ENCODE measurements at places on chromosomes 13 and 19.
A peak's percentile ranks its signal among the peaks of the same experiment; 100 is the strongest.

- no peak for DNase-seq
Measured at GRCh38 chr13:39417643-39418042, 185.3 kb downstream of the LHFPL6 start.

DNA sequence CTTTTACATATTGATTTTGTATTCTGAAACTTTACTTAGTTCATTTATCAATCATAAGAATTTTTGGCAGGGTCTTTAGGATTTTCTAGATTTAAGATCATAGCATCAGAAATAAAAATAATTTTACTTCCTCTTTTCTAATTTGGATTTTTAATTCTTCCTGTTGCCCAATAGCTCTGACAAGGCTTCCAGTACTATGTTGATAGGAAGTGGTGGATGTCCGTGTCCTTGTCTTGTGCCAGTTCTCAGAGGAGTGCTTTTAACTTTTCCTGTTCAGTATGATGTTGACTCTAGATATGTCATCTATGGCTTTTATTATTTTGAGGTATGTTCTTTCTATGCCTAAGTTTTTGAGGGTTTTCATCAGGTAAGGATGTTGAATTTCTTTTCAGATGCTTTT lies 7.7 kb upstream of the KIR2DL4 start:
- DNase-seq = peak; percentile 77

GRCh38 chr13:50826035-50826434 lies 17.5 kb downstream of the DLEU7 start:
- DNase-seq = no peak

GRCh38 chr13:111877906-111878305 lies 189.0 kb upstream of the SOX1 start:
- DNase-seq = no peak

GRCh38 chr13:83077499-83077898 lies 804.8 kb downstream of the SLITRK1 start:
- DNase-seq = no peak

GRCh38 chr19:10848230-10848856 lies at the start of gene C19orf38:
Gene C19orf38 (plus strand): TSS chr19:10848415. CDS start chr19:10848509, 94 bp downstream.
- peak; percentile 84 for DNase-seq

GRCh38 chr19:17183271-17183761 lies 31.8 kb upstream of the USE1 start:
- DNase-seq = peak; percentile 15

DNA sequence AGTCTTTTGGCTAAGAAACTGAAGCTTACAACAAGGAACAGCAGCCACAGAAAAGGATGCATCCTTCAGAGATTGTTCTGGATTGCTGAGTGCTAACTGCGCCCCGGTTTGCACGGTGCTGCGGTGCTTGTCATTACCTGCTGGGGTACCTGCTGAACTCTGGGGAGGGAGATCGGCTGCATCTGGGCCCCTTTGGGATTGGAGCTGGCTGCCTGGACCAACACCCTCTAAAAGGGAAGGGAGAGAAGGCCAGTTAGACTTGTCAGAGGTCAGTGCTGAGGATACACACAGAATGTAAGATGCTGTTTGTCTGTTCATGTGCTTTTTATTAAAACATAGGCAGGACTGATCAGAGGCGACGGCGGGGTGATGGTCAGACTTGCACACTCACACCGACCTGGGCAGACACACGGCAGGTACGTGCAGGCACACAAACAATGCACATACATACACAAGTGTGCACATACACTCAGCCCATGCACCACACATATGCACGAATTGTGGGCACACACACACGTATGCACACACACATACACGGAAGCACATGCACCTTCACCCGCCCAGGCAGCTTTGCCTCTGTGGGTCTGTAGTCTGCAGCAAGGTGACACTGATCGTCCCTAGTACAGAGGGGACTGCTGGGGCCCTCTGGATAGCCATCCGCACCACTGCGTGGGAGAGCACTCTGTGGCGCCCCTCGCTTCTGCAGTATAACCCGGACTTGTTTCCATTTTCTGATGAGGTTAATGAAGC lies 66.1 kb downstream of the RFX2 start:
- DNase-seq = no peak

GRCh38 chr19:8601796-8602195 lies 8.7 kb downstream of the ADAMTS10 start:
- no peak for DNase-seq

DNA sequence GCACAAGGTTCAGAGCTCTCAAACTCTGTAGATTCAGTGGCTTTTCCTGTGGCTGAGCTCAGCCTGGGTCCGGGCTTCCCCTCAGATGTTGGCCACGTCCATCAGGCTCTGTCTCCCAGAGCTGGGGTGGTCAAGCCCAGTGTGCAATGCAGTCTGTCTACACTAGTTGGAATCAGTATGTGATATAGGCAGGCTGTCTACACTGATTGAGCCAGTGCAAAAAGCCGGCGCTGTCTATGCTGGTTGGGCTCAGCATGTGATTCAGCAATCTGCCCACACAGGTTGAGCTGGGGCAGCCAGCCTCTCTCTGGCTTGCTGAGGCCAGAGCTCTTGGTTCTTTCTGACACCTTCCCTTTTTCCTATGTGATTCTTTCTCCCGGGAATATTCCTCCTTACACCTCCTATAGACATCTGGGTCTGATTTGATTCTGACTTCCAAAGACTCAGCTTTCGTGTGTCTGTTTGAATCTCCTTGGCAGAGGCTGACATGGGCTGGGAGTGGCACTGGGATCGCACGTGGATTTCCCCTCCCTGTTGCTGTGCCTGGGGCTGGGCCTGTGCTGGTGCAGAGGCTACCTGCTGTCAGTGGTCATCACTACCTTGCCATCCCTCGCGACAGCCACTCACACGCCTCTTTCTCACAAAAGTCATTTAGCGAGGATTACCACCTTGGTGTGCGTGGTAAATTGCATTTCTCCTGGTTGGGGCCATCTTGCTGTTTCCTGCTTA lies 9.3 kb downstream of the CHST8 start:
- DNase-seq = no peak

DNA sequence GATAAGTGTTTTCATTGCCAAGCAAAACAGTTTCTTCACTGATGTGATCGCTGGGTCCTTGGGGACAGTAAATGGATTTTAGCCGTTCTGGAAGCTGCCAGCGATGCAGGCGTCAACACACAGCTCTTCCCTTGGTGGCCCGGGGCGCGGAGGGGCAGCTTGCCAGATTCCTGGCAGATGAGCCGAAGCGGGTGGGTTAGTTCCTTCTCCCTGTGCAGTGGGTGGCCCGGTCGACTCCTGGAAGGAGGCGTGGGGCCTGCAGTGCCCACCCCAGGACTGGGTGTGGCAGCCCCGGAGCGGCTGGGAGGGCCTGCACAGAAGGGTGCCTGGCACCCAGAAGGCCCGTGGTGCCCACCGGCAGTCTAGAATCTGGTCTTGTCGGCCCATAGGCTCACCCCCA lies 69.0 kb downstream of the KDM4B start:
- DNase-seq = no peak

- DNase-seq = no peak
Measured at GRCh38 chr13:50523307-50523706, 320.2 kb downstream of the DLEU7 start.

- DNase-seq = peak; percentile 51
Measured at GRCh38 chr19:49997709-49998108, 27.5 kb downstream of the VRK3 start.

DNA sequence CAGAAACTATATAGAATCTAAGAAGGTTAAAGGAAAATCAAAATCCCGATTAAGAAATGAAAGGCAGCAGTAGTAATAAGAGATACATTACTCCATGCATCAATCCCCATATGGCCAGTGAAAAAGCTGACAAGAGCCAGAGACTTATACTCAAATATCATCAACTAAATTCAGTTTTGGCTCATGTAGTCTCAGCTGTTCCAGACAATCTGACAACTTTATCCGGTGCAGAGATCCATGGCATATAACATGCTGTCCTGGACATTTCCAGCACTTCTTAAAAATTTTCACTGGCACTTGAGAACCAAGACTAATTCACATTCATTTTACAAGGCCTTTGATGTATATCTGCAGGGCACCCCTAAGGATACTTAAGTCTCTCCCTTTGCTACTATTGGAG lies 255.7 kb upstream of the KLHL1 start:
- no peak for DNase-seq

GRCh38 chr13:73715911-73716510 lies 418.2 kb downstream of the KLF12 start:
- DNase-seq = peak; percentile 3

DNA sequence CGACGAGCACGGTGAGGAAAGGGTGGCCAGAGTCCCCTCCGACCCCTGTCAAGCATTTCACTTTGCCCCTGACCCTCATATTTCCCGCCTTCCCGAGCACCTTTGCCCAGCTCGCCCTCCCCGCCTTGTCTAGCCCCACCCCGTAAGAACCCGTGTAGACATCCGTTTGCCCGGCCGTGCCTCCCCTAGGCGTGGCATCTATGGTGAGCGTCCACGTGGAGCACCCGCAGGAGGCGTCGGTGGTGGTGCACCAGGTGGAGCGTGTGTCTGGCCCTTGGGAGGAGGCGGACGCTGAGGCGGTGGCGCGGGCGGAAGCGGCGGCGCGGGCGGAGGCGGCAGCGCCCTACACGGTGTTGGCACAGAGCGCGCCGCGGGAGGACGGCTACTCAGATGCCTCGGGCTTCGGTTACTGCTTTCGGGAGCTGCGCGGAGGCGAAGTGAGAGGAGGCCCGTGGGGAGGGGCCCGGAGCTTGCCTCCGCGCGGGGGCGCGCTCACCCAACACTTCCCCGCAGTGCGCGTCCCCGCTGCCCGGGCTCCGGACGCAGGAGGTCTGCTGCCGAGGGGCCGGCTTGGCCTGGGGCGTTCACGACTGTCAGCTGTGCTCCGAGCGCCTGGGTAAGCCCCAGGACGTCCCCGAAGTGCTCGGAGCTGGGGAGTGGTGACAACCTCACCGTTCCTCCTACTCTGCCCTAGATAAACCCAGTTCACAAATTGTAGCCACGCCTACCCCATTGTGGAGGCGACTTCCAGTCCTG lies 4.2 kb downstream of the LTBP4 start:
- DNase-seq = no peak

DNA sequence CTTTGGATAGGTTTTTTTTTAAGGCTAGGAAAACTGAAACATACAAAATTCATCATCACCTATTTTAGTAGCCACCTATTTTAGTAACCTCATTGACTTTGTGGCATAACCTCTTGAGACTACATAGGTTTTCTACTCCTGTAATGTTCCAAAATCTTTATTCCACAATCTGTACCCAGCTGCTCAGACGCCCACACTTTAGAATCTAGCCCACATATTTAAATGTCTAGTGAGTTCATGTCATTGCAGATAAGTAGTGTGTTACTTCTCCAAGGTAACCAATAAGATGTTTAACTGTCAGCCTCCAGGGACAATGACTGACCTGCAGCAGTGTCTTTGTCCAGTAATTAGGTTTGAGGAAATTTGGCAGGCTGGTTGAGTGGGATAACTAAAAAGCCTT lies 330.2 kb downstream of the MZT1 start:
- DNase-seq = no peak

- DNase-seq = no peak
Measured at GRCh38 chr13:44429311-44429710, 55.7 kb downstream of the SERP2 start.
